ENCODE measurements at places on chromosomes 16 and 17. TPM values are rescaled to one million over a fixed set of nuclear protein-coding genes. Genes with fewer than 3 reads are reported as not detected.

DNA sequence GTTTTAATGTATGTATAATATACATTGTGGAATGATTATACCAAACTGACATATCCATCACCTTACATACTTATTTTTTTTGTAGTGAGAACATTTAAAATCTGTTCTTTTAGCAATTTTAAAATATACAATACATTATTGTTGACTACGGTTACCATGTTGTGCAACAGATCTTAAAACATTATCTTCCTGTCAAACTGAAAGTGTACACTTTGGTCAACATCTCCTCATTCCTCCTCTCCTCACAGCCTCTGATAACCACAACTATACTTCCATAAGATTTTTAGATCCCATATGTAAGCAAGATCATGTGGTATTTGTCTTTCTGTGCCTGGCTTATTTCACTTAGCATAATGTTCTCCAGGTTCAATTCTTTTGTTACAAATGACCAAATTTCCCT lies 7.5 kb upstream of the DNAJA2 start:
- DNase-seq, result no peak

- DNase-seq, result no peak
Observed at GRCh38 chr17:2563061-2563460, 30.4 kb upstream of the PAFAH1B1 start.

DNA sequence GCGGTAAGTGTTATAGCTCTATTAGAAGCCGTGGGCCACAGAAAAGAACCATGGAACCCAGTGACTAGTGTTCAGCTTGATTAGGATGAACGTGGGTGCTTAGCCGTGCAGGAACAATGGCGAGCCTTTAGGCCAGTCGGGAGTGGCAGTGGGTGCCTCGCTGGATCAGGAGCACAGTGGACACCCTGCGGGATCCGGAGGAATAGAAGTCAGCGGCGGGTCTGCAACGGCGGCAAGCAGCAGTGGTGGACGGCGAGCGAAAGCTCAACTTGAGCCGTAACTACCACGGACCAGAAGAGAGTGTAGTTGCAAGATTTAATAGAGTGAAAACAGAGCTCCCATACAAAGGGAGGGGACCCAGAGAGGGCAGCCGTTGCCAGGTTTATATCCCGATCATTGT lies 37.3 kb upstream of the CDH15 start:
- DNase-seq, result no peak

- DNase-seq, result no peak
Observed at GRCh38 chr16:4239020-4239419, 2.9 kb downstream of the SRL start.

The UTS2R gene
- 0.39 TPM for total RNA-seq

The FBXW10B gene
- total RNA-seq, result 0.54 TPM

The MYH13 gene
- not detected for total RNA-seq
